ENCODE measurements at places on chromosomes 16 and 17.

- peak; percentile 54 for DNase-seq
Measured at GRCh38 chr17:1055751-1056645, 59.1 kb downstream of the TIMM22 start.

GRCh38 chr17:50754521-50754920 lies 12.8 kb downstream of the ANKRD40CL start:
- DNase-seq = no peak

DNA sequence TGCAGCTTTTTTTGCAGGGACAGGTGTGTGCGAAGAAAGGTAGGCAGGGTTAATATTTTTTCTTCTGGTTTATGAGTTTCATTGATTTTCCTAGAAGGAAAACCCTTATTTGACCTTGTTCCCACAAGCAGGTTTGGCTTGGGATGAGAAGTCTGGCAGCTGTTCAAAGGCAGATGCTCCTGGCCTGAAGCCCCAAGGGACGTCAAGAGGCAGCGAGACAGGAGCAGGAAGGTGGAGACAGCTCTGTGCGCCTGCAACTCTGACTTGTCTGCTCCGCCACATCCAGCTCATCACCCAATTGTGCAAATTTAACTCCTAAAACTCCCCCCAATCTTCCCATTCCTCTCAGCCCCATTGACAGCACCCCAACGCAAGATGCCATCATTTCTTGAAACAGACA lies 136.8 kb upstream of the XYLT1 start:
- DNase-seq = no peak

DNA sequence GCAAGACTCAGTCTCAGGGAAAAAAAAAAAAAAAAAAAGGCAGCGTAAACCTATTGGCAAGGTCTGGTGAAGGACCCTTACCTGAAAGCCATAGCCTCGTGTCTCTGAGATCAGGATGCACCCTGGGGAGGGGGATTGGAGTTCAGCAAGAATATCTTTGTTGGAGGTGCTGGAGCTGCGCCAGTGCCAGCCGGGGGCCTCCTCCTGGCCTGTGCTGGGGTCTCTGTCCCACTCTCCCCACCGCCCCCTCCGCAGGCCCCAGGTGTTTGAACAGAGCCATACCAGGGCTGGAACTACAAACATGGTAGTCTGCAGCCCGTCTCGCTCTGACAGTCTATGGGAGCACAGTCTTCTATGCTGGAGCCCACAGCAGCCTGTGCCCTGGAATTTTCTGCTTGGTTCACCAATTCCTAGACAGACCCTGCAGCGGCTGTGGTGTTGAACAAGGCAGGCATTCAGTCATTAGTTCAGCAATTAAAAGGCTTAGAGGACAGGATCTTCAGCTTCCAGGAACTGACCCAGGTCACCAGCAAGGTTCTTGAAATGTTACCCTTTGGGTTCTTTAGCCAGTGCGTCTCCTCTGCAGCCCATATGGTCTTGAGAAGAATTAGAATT lies 42.2 kb upstream of the KIFC3 start:
- DNase-seq = no peak

DNA sequence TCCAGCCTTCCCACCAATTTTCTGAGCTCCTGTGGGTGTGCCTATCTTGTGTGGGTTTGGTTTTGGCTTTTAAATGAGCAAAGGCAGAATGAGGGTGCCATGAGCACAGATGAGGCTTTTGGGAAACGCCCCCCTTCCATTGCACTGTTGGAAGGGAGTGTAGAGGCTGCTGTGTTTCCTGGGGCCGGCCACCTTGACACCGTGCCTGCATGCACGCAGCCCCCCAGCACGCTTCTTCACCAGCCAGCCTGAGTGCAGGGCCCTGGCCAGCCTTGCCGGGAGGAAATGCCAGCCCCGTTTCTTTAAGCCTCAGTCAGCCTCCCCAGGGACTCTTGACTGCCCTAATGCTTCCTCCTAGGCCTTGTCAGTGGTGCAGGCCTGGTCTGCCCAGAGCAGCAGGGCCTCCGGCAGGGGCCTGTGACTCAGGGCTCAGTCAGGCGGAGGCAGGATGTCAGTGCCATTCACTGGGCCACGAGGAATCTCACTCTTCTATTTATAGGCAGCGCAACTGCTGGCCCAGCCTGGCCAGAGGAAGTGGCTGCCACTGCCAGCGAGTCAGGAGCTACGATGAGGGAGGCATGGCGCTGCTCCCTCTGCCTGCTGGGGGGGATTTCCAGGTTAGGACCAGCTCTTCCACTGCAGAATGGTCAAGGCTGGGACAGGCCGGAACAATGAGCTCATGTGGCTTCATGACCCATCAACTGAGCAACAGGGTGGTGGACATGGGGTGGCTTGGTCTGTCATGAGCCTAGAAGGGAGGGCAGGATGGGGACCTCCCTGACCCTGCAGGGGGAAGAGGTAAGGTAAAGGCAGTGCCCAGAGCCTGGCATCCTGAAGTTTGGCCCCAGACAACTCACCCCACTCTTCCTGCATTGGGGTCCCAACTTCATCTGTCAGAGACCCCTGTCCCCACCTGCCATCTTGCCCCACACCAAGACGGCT lies 205.2 kb downstream of the RAB11FIP4 start:
- DNase-seq = peak; percentile 97

All from epithelial cell of esophagus (primary cell).